ENCODE measurements at places on chromosomes 4 and X.
A peak's percentile ranks its signal among the peaks of the same experiment; 100 is the strongest.

DNA sequence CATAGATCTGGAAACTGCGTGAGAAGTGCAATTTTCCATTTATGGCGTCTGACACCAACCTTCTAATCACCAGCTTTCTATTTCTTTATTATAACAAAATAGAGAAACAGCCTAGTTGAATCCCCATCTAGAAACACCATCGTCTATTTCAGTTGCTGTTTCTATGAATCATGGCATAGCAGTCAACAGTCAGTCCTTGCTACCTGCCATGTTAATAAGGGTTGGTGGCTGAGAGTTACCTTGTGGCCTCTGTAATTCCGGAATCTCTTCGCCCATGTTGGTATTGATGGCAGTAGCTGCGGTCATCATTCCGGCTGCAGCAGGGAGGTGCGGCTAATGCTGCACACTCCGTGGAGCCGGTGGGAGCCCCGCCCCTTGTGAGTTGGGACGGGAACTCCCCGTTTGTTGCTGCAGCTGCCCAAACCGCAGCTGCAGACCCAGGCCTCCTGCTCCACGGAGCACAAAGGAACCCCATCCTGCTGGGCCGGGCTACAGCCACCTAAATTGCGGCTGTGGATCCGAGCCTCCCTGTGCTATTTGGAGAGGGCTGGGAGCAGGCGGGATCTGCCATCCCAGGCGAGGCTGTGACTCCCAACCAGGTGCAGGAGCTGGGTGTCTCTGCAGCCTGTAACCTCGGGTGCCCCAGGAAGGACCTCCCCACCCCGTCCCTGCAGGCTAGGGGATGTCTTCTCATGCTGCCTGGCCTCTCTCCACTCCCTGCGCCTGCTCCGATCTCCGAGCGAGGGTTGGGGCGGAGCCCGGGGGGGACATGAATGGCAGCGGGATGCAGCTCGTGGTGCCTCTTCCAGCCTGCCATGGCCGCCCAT lies 115.4 kb upstream of the STK26 start:
- DNase-seq = no peak

DNA sequence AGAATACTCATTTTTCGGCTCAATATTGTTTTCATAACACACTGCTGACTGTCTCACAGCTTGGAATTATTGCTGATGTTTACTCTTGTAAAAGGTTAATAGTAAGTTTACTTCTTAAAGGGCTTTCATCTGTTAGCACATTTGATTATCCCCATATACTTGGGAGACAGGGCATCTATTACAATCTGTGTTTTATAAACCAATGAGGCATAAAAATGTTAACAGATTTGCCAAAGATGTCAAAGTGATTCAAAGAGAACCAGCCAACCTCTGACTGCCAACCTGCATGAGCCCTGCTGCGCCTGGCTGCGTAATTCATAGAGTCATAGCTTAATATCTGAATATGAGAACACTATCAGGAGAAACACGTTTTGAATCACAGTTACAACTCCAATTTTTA lies 665.6 kb downstream of the TRIML1 start:
- no peak for DNase-seq

DNA sequence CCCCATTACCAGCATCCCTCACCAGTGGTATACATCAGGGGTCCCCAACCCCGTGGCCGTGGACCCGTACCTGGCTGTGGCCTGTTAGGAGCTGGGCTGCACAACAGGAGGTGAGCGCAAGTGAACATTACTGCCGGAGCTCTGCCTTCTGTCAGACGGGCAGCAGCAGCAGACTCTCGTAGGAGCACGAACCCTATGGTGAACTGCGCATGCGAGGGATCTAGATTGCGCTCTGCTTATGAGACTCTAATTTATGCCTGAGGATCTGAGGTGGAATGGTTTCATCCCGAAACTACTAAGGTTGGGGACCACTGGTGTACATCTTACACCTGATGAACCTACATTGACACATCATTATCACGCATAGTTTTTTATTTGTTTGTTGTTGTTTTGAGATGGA lies 52.8 kb upstream of the DHX15 start:
- no peak for DNase-seq

DNA sequence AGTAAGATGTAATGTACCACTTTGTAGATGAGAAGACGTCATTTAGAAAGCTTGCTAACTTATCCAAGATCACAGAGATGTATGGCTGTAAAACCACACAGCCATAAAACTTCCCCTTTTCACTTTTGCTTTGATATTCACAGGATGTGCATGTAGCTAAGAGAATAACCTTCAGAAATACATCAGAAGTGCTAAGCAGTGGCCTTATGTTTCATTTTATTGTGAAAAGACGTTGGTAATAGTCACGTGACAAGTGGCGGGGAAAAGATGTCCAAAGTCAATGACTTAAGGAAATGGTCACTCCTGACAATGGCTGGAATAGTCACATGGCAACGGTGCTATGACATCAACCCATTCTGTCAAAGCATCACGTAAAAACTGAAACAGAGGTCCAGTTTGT lies 12.9 kb upstream of the WDR17 start:
- no peak for DNase-seq

DNA sequence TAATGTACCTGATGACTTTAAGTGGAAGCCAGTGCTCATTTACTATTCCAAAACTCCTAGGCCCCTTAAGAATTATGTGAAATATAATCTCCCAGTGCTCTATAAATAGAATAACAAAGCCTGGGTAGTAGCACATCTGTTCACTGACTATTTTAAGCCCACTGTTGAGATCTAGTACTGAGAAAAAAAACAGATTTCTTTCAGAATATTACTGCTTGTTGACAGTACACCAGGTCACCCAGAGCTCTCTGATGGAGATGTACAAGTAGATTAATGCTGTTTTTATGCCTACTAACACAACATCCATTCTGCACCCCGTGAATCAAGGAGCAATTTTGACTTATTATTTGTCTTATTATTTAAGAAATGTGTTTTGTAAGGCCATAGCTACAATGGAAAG lies 75.7 kb downstream of the FAM47C start:
- DNase-seq = no peak

- no peak for DNase-seq
These were observed 111.7 kb upstream of the PDHA2 start for GRCh38 chr4:95728145-95728544.

DNA sequence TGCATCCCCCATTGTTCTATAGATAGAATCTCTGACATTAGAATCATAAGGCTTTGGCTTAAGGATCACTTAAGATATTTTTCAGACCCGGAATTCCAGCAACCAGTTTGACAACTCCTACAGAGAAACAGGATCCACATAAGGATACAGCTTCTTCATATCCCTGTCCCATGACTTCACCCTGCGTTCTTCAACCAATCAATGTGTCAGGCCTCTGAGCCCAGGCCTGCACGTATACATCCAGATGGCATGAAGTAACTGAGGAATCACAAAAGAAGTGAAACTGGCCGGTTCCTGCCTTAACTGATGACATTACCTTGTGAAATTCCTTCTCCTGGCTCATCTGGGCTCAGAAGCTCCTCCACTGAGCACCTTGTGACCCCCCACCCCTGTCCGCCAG lies 85.1 kb downstream of the MFAP3L start:
- no peak for DNase-seq

- DNase-seq = no peak
These were observed 47.9 kb downstream of the TLR10 start for GRCh38 chr4:38734911-38735310.

- no peak for DNase-seq
These were observed 1.8 kb downstream of the TBC1D1 start for GRCh38 chr4:37892641-37893040.

- no peak for DNase-seq
These were observed 45.5 kb downstream of the CENPC start for GRCh38 chr4:67499799-67500198.

- no peak for DNase-seq
These were observed 38.3 kb downstream of the LHFPL1 start for GRCh38 chrX:112641449-112641848.

DNA sequence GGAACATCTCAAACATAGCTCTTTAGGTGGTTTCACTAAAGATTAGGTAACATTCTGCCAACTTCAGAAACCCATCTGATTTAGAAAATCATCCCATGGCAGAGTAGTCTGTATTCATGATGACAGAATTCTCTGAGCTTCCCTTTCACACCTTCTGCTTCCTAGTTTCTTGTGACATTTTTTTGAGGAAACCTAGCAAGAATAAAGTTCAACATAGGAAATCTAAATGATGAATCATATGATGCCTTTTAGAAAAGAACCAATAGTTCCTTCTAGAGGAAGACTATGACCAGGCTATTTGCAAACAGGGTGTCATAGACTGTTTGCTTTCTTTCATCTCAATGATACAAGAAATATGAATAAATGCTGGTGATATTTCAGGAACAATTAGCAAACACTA lies 49.8 kb upstream of the CAMK2D start:
- no peak for DNase-seq

GRCh38 chrX:14032406-14032805 lies 2.7 kb upstream of the GEMIN8 start:
- peak; percentile 49 for DNase-seq

- DNase-seq = no peak
These were observed 125.0 kb downstream of the TEX13C start for GRCh38 chrX:125444659-125445058.

GRCh38 chrX:134622056-134622812 lies 36.0 kb downstream of the PLAC1 start:
- no peak for DNase-seq

GRCh38 chrX:97898798-97899197 lies 1015.1 kb downstream of the RPA4 start:
- DNase-seq = no peak

- DNase-seq = no peak
These were observed 107.4 kb upstream of the MSX1 start for GRCh38 chr4:4752025-4752424.

DNA sequence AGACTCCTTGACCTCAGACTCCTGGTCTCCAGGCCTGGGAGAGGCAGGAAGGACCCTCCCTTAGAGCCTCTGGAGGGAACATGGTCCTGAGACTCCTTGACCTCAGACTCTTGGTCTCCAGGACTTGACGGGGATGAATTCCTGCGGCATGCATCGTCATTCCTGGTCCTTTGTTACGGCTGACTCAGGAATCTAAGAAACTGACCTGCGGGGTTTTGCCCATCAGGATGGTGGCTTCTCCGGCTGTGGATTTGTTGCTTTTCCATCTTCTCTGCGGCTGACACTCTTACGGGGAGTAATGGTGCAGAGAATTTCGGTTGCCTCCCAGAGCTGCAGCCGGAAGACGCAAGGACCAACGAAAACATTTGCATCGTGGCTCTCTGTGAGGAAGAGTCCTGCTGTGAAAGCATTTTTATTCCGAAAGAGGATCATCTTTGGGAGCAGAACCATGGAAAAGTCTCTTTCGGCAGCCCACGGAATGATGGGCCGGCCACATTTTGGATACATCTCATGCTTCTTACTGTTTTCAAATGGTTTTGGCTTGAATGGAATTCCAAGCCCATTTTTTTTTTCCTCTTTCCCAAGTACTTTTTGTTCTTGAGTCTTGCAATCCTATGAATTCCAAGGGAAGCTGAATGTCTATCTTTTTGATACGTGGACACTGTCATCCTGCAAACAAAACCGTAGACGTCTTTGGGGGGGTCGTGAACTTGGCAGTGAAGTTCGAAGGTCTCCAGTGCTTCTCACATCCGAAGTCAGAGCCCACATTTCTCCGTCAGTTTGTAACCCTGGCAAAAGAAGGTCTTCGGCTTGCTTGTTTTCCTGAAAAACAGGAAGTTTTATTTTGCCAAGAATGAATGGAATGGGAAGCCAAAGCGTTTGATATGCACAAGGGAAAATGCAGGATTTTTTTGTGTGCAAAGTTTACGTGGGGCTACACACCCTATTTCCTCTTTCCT lies 36.5 kb downstream of the SHOX start:
- no peak for DNase-seq

DNA sequence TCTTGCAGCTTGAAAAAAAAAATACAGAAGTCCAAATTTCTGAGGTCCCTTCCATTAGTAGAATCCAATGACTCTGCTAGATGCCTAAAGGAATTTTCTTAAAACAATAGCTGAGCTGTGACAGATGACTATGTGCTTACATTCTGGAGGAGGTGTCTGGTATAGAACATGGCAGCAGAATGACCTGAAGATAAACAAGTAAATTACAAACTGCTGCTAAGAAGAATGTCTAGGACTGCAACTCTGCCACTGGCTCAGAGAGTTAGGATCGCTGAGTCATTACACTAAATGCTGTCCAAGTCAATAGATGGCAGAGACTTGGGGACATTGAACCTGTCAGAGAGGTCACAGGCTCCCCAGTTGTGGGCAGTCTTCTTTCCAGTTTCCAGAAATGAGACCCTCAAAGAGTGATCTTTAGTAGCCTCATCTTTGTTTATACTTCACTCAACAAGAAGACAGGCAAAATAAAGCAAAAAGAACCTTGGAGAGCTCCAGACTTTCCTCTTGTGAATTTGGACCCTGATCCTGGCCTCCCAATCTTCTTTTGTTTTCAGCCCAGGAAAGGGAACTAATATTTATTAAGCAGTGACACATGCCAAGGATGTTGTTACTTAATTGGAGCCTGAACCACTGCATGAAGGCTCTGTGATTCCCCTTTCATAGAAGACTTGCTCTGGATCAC lies 56.4 kb upstream of the SCML1 start:
- no peak for DNase-seq

DNA sequence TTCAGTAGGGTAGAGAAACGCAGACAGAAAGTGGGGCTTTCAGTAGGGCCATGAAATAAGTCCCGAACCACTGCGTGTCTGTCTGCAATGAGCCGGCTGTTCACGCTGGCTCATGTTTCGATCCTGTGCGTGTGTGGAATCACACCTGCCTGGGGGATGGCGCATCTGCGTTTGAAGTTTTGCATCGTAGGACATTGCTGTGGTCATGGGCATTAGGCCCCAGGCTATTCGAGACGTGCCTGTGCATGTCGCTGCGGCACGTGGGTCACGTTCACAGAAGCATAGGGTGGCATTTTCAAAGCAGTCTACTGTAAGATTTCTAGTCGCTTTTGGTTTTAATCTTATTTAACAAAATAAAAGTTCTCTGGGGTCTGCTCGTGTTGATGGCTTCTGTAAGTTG lies 25.5 kb upstream of the HGFAC start:
- DNase-seq = no peak

- no peak for DNase-seq
These were observed 46.8 kb downstream of the SULT1B1 start for GRCh38 chr4:69713593-69713992.

DNA sequence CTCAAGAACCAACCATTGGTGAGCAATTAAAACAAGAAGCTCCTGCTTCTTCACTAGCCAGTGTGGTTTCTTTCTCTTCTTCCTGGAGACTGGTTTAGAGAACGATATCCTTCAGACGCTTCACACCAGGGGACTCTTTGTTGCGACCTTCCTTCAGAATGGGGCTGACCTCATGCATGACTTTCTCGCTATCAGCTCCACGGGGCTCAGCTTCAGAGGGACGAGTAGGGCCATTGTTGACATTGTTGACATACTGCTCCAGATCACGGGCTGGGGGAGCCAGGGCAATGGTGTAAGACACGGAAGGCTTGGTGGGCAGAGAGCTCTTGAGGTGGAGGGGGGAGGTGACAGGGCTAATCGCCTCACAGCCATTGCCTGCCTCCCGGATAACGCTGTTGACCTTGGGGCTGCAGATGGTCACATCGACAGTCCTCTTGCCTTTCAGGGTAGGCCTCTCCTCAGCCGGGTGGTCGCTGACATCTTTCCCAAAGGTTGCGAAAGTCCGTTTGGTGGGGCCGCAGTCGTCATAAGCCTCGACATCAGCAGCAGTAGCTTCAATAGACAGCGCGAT lies 113.8 kb downstream of the PCDH19 start:
- DNase-seq = no peak

Data from anterior cingulate cortex (tissue), 58 donors.